ENCODE measurements at places on chromosomes 7 and 10.

DNA sequence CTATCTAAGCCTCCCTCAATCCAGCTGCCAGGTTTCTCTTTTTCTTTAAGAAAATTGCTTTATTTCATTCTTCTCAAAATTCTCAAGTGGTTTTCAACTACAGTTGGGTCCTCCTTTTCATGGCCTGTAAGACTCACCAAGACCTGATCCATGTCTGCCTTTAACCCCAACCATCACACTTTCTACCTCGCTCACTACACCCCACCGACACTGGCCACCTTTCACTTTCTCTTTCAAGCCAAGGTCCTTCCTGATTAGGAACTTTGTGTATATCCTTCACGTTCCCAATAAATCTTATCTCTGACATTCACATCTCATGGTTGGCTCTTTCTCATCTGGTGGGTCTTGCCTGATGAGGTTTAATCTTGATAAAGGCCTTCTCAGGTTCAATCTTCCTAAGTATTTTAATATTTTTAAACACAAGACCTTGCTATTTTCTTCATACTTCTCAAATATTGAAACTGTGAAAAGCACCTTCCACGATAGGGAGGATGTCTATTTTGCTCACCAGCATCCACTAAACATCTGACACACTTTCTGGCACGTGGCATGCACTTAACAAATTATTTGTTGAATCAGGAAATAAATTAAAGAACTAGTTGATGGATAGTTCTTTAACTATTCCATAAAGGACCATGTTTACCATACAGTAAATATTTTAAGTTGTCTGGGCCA, 624.8 kb downstream of the GRID1 start:
- no peak for DNase-seq

- DNase-seq: no peak
These were observed 19.6 kb downstream of the GIMAP4 start for GRCh38 chr7:150586785-150587152.

GRCh38 chr7:130298544-130299326, 5.8 kb downstream of the CPA4 start:
- DNase-seq: no peak

DNA sequence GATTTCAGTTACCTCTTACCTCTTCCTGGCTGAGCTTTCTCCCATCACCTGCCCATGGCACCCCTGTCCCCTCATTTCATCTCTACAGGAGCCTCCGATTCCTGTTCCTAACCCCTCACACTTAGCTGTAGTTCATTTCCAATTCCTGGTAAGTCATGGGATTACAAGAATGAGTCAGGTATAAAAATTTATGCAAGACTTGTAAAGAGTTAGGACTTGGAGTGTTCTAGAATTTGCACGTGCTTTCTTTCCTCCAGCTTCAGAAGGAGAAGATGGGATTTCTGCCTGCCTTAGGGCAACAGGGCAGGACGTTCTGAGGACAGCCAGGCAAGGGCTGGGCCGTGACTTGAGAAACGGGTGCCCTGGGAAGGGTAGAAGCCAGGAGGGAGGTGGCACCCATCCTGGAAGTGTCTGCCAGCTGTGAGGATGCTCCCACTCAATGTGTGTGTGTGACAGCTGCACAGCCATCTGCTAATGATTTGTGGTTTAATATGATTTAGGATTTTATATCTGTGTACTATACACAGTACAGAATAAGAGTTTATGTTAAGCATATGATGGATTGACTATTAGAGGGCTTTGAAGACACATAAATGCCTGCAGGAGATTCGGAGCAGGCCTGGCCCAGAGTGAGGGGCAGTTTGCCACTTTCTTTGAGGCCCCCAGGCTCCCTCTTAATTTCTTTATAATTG, 81.5 kb upstream of the VIPR2 start:
- no peak for DNase-seq

- DNase-seq: no peak
These were observed 41.6 kb upstream of the EPHB6 start for GRCh38 chr7:142813226-142813625.
